Activated naive CD8-positive, alpha-beta T cell treated with anti-CD3 and anti-CD28 coated beads for 36 hours (primary cell): ENCODE measurements at places on chromosomes 12 and 14.

- no peak for DNase-seq
Measured at GRCh38 chr12:106722837-106723236, 51.6 kb upstream of the RIC8B start.

GRCh38 chr12:120037851-120038250, 48.8 kb downstream of the BICDL1 start:
- no peak for DNase-seq

- no peak for DNase-seq
Measured at GRCh38 chr14:102984336-102985102, 62.1 kb downstream of the AMN start.

DNA sequence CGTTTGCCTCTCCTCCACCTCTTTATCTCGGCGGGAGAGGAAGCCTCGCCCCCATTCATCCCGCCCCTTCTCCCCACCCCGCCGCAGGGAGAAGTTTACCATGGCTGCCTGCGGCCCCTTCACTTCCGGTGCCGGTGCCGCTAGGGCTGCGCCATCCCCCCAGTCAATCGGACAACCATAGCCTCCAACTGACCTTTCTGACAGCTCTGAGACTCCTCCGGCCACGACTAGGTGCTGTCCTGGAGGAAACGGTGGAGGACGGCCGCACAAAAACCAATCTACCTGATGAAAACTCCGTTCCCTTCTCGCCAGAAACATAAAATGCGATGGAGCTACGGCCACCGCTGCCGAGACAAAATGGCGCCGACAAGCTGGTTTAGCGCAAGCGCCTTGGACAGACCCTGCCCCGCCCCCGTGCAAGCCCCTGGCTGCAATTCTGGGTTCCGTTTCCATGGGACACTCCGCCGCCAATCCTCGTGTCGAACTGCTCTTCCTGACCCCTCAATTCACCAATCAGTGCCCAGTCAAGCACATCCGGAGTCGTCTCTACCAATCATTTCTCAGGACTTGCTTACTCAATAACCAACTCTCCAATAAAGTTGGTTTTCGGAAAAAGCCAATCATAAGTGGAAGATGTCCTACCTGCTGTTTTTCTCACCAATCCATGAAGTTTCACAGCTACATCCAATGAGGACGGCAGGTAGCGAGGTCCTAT, 436 bp upstream of the ARID4A start:
- peak; percentile 97 for DNase-seq

- DNase-seq, result no peak
Measured at GRCh38 chr12:105961821-105962671, 176.7 kb downstream of the NUAK1 start.

GRCh38 chr12:123153906-123154305, 3.0 kb upstream of the PITPNM2 start:
- DNase-seq, result no peak

GRCh38 chr12:29543036-29543435, 45.5 kb upstream of the OVCH1 start:
- no peak for DNase-seq

- DNase-seq, result no peak
Measured at GRCh38 chr12:121600702-121601336, 20.0 kb upstream of the KDM2B start.

GRCh38 chr12:2489275-2489674, 305.5 kb upstream of the FKBP4 start:
- DNase-seq, result no peak

- no peak for DNase-seq
Measured at GRCh38 chr12:75294797-75295196, 35.3 kb downstream of the CAPS2 start.

- DNase-seq, result no peak
Measured at GRCh38 chr14:75299059-75299458, 20.4 kb downstream of the FOS start.

DNA sequence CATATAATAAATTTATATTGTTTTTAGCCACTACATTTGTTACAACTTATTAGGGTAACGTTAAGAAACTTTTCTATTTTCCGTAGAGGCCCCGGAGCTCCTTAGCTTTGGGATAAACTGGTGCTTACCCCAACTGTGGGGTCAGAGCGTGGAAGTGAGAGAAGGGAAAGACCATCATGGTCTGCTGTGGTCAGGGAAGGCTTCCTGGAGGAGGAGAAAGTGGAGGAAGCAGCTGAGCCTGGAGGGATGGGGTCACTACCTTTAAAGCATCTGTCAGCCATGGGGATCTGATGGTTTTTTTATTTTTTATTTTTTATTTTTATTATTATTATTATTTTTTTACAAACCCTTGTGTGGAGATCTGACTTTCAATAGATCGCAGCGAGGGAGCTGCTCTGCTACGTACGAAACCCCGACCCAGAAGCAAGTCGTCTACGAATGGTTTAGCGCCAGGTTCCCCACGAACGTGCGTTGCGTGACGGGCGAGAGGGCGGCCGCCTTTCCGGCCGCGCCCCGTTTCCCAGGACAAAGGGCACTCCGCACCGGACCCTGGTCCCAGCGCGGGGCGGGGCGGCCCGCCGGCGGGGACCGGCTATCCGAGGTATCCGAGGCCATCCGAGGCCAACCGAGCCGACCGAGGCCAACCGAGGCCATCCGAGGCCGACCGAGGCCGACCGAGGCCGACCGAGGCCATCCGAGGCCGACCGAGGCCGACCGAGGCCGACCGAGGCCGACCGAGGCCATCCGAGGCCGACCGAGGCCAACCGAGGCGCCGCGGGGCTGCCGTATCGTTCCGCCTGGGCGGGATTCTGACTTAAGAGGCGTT, 1101.2 kb upstream of the TMEM132C start:
- DNase-seq, result peak; percentile 85
